Cardiac fibroblast (primary cell): ENCODE measurements at places on chromosomes 4 and X.

DNA sequence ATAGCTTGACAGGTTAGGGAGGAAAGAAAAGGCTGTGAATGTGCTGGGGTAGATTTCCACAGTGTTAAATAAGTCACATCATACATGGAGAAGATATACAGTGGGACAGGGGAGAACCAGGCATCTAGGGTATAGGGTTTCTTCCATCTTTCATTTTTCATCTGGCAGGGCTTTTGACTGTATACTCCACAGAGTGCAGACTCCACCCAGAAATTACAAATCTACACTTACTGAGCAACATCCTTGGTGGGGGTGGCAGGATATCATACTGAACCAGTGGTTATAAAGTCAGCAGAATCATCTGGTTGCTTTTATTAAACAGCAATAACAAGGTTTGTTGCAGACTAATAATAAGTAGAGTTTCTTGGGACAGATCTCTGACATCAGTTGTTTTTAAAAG is 154.2 kb downstream of the NPNT start:
- DNase-seq, result no peak

GRCh38 chr4:69484011-69484410 is 11.7 kb downstream of the UGT2B4 start:
- no peak for DNase-seq

- no peak for DNase-seq
These were observed 257.5 kb upstream of the IRS4 start for GRCh38 chrX:108993909-108994308.

- peak; percentile 40 for DNase-seq
These were observed 87.7 kb upstream of the SRD5A3 start for GRCh38 chr4:55258152-55258865.

GRCh38 chrX:79138658-79139241 is 5.7 kb upstream of the GPR174 start:
- DNase-seq, result no peak

- peak; percentile 83 for DNase-seq
These were observed 220.7 kb upstream of the EMCN start for GRCh38 chr4:100738196-100739165.

- DNase-seq, result no peak
These were observed 131.9 kb upstream of the GPRIN3 start for GRCh38 chr4:89439533-89439932.

GRCh38 chrX:136158685-136159084 is 11.4 kb downstream of the FHL1 start:
- no peak for DNase-seq

GRCh38 chr4:95231681-95232080 is 317.1 kb downstream of the UNC5C start:
- DNase-seq, result no peak

DNA sequence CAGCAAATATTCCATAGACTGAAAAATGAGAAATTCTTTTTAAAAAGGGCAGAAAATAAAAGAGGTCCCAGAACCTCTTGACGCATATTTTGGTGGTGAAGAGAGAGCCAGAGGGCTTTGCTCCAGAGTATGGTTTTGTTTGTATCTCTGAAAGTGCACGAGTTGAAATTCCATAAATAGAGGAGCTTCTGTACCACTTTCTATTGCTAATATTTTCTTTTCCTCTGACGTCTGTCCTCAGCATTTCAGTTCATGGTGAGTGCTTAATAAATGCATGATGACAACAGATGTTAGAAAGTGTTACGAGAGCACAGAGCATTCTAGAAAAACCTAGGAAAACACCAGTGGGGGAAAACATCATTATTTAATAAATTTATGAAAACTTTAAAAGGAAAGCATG is 145.6 kb downstream of the AMELX start:
- peak; percentile 71 for DNase-seq

- no peak for DNase-seq
These were observed 2.5 kb upstream of the GABRA2 start for GRCh38 chr4:46392421-46392820.

GRCh38 chrX:22538580-22538979 is 265.9 kb downstream of the CBLL2 start:
- DNase-seq, result no peak

GRCh38 chr4:4800646-4801408 is 58.6 kb upstream of the MSX1 start:
- DNase-seq, result peak; percentile 6

GRCh38 chr4:7744142-7744804 is 195.4 kb downstream of the AFAP1 start:
- no peak for DNase-seq

DNA sequence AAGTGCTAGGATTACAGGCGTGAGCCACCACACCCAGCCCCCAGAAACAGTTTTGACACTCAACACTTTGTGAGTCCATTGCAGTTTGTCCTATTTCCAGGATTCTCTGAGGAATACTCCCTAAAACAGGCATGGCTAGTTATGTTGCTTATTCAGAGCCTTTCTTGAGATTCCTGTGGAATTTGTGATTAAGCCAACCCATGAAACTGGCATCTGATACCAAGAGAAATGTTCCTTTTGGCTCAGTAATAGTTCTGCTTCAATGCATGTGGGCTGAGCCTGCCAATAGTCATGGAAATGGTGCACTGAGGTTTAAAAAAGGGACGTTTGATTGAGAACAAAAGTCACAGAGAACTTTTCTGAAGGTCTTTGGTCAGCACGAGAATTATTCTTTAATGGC is 241.7 kb downstream of the PPP1R2C start:
- DNase-seq, result no peak

DNA sequence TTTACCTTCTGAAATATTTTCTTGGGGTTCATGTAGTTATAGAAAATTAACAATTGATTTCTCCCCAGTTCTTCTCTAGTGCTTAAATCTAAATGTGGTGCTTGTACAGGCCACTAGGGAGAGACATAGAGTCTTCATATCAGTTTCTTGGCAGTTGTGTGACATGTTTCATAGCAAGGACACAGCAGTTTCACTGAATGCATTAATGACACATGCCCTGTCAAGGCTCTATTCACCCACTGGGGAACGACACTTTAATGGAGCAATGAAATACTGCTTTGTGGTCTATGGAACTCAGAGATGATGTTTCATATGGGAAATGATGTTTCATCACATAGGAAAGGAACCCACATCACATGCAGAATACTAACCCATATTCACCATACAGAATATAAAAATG is 2.8 kb downstream of the VEGFC start:
- peak; percentile 67 for DNase-seq

DNA sequence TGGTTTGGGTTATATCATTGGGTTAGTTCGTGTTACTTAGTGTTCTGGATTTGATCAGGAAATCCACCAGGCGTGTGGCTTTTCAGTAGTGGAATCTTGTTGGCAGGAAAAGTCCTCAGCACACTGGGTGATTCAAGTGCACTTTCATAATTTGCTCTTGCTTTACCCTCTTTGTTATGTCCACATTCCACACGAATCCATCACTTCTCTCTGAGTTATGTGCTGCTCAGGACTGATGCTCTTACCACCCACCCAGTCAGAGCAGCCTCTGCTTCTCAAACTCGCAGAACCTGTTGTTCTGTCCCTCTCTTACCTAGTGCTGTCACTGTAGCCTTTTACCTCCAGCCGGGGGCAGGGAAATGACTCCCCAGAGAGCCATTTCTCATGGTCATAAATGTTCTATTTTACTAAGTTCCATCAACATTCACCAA is 37.2 kb upstream of the SCRG1 start:
- DNase-seq, result peak; percentile 74

DNA sequence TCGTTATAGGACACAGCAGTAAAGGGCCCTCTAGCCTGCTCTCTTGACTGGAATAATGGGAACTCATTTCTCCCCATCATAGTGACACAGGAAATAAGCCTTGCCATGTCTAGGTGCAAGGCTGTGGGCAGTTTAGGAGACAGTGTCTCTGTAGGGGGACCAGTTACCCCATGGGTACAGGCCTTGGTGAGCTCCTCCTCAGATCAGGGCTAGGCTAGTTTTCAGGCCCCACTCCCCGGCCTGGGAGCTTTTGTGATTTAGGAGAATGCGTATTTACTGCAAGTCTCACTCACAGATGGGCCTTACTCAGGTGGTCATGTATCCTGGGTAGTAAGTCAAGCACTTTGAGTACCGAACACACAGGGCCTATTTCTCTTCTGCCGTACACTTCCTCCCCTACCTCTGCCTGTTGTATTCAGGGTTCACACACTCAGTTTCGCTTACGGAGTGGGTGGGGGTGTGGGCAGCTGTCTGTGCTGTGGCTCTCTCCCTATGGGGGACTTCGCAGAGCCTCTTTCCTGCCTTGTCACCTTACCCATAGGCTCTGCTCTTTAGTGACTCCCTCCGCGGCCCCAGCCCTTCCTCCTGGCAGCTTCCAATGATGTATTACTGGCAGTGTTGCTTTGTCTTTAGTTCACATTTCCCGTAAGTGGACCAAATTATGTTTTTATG is 34.2 kb downstream of the FAM193A start:
- no peak for DNase-seq

GRCh38 chrX:139864640-139865039 is 68.2 kb downstream of the ATP11C start:
- DNase-seq, result no peak

- DNase-seq, result peak; percentile 87
These were observed 47.7 kb upstream of the AFAP1 start for GRCh38 chr4:7987148-7987989.

GRCh38 chr4:78136109-78137081 is 79.3 kb downstream of the FRAS1 start:
- DNase-seq, result no peak

DNA sequence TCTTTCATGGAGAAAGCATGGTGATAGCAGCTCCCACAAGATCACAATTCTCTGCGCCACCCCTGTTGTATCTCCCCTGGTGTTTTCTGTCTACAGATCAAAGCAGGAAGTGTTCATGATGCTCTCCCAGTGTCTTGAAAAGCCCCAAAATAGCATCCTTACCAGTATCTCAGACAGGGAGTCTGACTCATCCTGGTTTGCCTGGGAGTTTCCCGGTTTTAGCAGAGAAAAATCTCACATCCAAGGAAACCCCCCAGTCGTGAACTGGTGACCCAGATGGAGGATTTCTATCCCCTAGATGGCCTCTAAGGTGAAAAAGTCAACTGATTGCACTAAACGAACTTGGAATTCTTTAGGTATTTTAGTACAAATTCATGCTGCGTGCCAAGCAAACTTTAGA is 64.3 kb upstream of the NR0B1 start:
- DNase-seq, result no peak

DNA sequence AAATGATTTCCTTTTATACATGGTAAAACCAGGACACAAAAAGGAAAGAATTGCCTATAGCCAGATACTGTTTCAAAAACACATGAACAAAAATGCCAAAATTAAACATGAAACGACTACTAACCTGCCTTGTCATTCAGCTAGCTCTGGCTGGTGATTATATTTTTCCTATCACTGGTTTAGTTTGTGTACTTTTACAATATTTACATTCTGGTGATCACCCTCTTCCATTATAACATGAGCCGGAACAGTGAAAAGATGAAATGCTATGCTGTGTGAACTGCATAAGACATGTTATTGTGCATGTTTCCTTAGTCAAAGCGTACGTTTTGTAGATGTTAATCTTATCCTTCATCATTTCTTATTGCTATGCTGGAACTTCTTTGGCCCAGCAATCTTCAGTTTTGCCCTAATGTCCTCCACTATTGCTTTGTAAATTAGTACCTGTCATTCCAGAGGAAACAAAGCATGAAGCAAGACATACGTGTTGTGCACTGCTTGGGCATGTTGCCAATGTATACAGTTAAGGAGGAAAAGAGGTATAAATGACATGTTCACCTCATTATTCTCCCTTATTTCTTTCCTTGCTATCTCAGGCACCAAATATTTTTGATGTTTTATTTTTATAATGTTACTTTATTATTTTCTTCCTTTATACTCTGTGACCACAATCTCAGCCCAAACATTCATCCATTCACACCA is 386.3 kb downstream of the ARHGAP24 start:
- DNase-seq, result no peak

GRCh38 chr4:33126002-33126401 is 2405.8 kb downstream of the PCDH7 start:
- DNase-seq, result no peak

- DNase-seq, result no peak
These were observed 538.2 kb downstream of the KCNIP4 start for GRCh38 chr4:21410372-21410771.

GRCh38 chr4:183101956-183102480 is 3.0 kb downstream of the WWC2 start:
- DNase-seq, result no peak

GRCh38 chr4:40811956-40812355 is 62.2 kb downstream of the NSUN7 start:
- DNase-seq, result peak; percentile 73

DNA sequence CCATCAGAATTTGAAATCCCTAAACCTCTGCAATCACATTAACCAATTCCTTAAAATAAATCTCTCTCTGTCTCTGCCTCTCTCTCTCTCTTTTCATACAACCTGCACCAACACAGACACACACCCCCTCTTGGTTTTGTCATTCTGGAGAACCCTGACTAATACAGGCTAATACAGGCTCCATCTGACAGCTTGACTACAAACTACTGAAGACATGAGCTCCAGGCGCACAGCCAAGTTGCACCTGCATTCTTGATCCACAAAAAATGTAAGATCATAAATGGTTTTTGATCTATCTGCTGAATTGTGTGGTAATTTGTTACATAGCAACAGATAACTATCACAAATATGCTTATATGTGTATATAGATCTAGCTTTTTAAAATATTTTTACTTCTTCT is 2414.2 kb downstream of the PCDH7 start:
- no peak for DNase-seq

DNA sequence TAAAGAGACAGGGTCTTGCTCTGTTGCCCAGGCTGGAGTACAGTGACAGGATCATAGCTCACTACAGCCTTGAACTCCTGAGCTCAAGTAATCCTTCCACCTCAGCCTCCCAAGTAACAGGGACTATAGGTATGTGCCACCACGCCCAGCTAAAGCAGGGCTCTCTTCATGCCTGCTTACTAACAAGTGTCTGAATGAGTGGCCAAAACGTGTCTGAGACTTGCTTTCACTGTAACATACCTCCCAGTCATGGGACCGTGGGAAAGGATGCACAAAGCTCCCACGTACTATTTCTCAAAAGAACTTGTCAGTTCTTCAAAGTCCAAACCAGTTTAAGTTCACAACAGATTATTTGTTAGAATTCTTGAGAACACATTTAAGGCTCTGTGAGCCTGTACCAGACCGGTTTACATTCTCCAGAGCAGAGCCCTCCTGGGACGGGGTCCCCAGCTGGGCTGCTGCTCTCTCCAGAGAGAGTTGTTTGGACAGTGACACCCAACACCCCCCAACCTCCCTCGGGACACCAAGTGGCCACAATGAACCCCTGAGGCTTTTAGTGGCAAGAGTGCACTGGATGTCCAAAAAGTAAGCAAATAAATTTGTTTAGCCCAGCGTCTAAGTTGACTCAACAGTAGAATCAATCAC is 24.1 kb downstream of the SH3KBP1 start:
- DNase-seq, result no peak
